ENCODE measurements at places on chromosomes 6 and 20.

GRCh38 chr6:165632194-165632593 is 30.8 kb downstream of the PDE10A start:
- no peak for DNase-seq

DNA sequence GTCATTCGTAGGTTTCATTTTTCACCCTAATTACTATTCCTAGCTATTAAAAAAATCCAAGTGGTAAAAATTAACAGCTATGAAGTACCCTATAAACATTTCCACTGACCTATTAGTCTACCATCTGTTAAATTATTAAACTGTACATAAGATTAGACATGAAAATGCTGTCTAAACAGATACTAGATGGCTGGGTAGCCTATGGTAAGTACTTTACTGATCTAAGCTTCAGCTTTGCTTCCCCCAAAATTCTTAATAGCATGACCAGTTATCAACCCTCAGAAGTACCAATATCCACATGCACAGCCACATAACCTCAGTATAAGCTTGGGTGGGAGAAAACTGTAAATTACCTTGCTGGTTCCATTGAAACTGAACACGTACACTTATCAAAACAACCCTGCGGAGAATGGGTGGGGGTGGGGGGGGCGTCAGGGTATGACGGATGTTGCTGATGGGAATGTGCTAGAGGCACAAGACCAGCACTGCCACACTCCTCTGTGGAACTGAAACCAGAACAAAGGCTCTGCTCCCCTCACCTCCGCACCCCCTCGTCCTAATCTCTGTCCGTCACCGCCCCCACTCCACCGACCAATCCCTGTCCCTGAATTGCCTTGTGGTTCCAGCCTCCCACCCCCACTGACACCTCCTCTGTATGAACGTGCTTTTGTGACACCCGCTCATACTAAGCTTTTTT is 45.3 kb downstream of the B4GALT5 start:
- DNase-seq: peak; percentile 65

DNA sequence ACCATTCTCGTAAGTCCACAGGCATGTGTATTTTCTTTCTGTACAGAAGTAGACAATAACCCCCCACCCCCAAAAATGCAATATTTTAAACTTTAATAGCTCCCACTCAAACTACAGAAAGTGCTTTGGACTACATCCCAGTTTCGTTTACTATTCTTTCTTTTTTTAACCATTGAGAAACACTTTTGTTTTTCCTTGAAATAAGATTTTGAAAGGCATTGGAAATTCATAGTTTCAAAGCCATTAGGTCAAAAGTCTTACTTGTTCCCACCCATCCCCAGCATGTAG is 140.0 kb downstream of the KIF16B start:
- DNase-seq: no peak

DNA sequence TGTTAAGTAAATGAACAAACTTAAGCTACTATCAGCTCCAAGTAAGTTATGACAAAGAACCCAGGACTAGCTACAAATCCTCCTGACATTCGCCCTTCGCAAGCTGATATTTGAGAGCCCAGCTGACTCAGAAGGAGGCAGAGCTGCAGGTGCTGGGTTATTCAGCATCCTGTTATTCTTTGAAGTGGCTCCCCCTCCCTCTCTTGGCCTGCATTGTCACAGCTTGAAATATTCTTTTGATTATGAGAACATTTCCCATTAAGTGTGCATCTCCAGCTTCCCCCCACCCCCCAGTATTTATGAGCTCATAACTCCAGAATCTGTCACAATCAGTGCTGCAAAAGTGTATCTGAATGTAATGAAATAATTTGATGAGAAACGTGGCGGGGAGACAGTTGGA is 78.8 kb upstream of the RALY start:
- DNase-seq: no peak

- DNase-seq: peak; percentile 62
These were observed 659 bp downstream of the TMX4 start for GRCh38 chr20:8018958-8019245.

GRCh38 chr20:1686151-1686748 is 28.7 kb upstream of the SIRPG start:
- no peak for DNase-seq

- no peak for DNase-seq
These were observed 1026.6 kb upstream of the MAP3K7 start for GRCh38 chr6:91613481-91613880.

DNA sequence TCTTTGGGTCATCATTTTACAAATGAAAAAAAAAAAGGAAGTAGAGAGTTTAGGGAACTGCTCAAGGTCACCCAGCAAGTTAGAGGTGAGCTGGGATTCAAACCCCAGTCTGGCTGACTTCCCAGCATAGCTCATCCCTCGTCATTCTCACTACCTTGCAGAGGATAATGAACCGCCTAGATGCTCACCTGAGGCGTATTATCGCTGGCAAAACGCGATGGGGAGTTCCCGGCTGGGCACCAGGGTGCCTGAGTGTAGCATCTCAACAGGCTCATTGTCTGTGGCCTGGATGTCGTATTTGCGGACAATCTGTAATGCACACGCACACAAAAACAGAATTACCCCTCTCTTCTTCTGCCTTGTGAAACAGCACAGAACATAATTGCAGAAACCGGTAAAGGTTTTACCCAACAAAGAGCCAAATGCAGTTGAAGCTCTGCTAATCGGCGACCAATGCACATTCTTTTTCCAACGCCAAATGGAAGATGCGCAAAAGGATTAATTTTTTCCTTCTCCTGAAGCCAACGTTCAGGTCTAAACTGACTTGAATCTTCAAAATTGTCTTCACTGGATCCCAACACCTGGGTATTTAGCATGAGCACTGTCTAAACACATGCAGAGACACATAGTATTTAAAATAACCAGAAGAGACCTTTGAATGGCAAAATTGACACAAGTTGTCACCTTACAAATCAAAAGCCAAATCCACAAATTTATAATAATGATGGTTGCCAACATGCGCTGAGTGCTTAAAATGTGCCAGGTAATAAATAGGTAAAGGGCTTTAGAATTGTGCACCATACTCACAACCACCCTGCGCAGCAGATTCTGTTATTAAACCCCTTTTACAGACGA is 16.6 kb downstream of the CYP24A1 start:
- no peak for DNase-seq

- no peak for DNase-seq
These were observed 96.8 kb downstream of the B3GAT2 start for GRCh38 chr6:70860045-70860444.

- no peak for DNase-seq
These were observed 17.3 kb downstream of the LAMA4 start for GRCh38 chr6:112237066-112237465.

DNA sequence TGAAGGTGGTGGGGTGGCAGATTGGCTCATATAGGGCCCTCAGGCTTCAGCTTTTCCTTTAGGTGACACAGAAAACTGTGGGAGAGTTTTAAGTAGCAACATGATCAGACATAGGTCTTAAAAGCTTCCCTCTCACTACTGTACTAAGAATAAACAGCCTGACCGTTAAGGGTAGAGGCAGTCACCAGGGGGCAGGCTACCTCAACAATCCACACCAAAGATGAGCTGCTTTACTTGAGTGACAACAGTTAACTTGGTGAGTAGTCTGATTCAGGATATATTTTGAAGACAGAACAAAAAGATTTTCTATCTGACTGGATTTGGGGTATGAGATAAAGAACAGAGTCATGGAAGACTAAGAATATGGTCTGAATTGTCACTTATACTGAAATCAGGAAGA is 193.1 kb upstream of the SHLD1 start:
- peak; percentile 18 for DNase-seq

DNA sequence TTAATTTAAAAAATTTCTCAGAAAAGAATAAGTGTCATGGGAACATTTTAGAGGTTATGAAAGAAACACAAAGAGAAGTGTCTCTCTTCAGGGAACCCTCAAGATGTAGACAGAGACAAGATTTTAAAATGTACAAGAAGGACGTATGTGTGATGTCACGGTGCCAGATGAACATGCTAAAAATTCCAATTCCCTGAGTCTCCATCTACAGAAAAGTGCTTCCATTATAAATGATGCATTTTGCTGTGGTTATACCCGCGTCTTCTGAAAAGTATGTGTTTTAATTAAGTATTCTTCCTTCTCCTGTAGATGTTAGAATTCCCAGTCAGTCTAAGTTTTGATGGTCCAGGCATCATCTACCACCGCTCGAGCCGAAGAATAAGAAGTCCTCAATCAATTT is 489.1 kb downstream of the PREX1 start:
- DNase-seq: no peak

GRCh38 chr6:129596522-129596921 is 113.5 kb downstream of the ARHGAP18 start:
- no peak for DNase-seq

DNA sequence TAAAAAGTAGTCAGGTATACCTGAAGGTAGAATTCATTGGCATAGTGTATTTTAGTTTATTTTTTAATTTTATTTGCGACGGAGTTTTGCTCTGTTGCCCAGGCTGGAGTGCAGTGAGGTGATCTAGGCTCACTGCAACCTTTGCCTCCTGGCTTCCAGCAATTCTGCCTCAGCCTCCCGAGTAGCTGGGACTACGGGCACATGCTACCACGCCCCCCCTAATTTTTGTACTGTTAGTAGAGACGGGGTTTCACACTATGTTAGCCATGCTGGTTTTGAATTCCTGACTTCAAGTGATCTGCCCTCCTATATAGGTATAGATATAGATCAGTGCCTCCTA is 102.8 kb upstream of the PRSS16 start:
- no peak for DNase-seq

- DNase-seq: no peak
These were observed 65.4 kb downstream of the MYH7B start for GRCh38 chr20:35021063-35021462.

DNA sequence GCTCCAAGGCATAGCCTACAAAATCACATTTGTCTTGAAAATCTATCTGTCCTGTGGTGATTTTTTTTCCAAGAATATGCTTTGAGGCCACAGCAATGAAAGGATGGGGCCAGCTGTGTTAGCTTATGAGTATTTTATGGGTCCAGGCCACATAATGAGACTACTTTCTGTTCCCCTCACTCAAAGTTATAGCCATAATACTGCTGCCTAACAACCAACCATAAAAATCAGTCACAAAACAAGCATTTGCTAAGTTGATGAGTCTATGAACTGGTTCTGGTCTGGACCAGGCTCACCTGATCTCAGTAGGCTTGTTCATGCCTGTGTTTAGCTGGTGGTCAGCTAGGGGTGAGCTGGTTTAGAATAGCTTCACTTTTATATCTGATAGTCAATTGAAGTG is 192.5 kb upstream of the PLCB4 start:
- DNase-seq: no peak

GRCh38 chr6:136334465-136334846 is 44.8 kb upstream of the BCLAF1 start:
- DNase-seq: no peak

DNA sequence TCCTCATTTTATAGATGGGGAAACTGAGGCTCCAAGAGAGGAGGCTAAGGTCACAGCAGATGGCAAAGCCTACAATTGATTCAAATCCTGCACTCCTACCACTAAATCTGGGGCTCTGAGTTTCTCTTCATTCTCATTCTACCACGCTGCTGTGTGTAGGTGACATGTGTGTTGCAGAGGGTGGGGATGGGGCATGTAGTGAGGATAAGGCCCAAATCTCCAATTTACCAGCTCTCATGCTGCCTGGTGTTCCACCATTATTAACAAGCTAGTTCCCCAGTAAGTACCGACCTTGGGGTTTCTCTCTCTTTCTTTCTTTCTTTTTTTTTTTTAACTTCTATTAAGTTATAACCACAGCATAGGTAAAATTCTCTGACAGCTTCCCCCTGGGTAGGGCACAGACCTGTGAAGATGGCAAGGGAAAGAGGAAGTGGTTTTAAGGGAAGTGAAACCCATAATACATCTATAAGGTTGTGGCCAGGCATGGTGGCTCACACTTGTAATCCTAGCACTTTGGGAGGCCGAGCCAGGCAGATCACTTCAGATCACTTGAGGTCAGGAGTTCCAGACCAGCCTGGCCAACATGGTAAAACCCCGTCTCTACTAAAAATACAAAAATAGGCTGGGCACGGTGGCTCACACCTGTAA is 13.0 kb upstream of the MATN4 start:
- peak; percentile 30 for DNase-seq

- DNase-seq: no peak
These were observed 28.3 kb upstream of the FBXO30 start for GRCh38 chr6:145842693-145843546.

- peak; percentile 23 for DNase-seq
These were observed 24.2 kb upstream of the TMX4 start for GRCh38 chr20:8043687-8044282.

DNA sequence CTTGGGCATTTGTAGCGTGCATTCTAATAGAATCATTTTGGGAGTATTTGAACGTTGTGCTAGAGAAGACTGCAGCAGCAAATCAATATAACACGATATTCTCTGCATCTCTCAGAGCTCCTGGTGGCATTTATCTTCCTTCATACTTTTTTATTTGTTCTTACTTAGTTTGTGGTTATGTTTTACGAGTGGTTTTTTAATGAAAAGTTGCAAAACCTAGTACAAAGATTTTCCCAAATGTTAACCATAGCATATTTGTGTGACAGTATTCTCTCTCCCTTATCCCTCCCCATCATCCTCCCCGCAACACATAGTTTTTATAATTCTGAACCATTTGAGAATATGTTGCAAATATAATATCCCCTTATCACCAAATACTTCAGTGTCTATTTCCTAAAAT is 50.4 kb downstream of the JARID2 start:
- DNase-seq: no peak

DNA sequence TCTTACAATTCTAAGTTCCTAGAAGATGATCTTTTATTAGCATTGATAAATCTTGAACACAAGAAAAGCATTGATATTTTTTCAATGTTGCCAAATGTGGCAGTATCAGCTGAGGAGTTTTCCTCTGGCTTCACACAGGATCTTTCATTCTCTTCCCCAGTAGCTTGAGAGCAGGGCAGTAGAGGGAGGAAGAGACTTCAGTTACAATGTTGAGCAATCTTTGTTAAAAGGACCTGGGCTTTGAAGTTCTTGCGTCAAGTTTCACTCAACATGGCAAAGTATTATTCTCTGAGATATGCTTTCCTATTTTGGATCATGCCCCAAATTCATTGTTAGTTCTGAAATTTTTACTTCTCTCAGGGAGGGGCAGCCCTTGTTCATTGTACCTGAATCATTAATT is 238.0 kb downstream of the COL12A1 start:
- DNase-seq: no peak

DNA sequence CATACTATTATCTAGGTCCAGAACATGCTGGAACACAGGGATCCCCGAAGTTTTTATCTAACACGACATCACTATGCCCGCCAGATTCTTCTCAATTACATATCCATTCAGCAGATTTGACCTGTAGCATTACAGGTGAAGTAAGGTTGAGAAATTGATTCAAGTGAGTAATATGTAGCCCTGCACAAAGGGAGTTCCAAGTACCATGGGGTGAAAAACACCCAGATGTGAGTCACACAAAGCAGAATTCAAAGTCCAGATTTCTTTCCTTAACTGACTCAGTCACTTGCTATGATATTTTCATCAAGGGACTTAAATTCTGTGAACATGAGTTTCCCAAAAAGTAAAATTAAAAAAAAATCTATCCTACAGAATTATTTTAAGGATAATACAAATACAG is 655.4 kb upstream of the PTCHD4 start:
- DNase-seq: no peak

All from GM18507 (cell line).